Stimulated activated CD8-positive, alpha-beta memory T cell treated with anti-CD3 and anti-CD28 coated beads, Interleukin-4, amount 100 ng/mL, for 48 hours (primary cell): ENCODE measurements at places on chromosomes 11 and 22.
A peak's percentile ranks its signal among the peaks of the same experiment; 100 is the strongest.

- no peak for DNase-seq
Measured at GRCh38 chr11:119185981-119186634, 833 bp downstream of the NHERF4 start.

DNA sequence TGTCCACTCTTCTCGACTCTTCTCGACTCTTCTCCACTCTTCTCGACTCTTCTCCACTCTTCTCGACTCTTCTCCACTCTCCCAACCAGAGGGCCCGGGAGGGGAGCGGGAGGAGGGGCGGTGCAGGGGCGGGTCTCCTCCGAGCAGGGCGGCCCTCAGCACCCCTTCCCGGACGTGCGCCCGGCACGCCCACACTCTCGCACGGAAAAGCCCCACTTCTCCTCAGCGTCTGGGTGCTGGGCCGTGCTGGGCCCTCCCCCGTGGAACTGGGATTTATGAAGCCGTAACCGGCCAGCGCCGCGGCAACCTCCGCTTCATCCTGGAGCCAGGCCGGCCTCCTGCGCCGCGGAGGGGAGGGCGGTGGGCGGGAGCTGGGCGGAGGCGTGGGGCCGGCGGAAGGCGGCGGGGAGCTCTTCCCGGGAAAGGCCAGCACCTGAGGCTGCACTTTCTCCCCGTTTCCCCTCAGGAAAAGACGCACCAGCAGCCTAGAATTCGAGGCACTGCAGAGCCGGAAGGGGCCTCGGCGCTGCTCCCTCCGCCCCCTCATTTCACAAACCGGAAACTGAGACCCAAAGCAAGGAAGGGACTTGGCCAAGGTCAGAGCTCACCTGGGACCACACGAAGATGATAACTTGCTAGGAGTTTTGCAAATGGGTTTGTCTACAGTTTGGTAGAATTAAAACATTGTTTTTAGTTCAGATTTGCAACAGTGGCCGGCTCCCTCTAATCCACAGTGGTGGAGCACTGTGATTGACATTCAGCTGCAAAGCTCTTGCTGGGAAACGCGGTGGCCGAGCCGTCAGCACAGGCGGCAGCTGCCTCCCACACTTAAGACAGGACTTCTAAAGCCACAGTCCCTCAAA, 31.6 kb upstream of the JAM3 start:
- DNase-seq, result peak; percentile 72

DNA sequence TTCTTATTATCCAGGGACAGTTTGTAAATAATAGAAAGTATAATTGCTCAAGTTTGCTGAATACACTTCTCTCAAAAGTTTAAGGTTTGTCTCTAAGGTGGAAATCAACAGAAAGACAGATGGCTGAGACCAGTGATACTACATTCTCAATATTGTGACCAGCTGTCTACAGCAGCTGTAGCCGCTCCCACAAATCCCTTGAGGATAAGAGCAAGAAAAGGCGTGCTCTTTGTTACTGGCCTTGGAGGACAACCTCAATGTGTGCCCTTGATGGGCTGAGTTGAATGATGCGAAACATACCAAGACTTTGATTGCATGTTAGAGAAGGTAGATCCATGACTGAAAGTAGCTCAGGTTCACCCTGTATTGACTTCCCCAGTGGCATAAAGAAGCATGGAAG, 6.1 kb downstream of the OR6M1 start:
- no peak for DNase-seq

DNA sequence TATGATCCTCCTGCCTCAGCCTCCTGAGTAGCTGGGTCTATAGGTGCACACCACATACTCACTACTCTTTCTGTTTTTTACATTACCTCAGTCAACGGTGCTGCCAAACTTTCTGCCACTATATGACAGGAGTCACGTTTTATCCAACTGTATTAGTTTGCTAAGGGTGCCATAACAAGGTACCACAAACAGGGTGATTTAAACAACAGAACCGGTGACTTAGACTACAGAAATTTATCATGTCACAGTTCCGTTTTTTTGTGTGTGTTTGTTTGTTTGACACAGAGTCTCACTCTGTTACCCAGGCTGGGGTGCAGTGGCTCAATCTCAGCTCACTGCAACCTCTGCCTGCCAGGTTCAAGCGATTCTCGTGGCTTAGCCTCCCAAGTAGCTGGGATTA, 6.3 kb upstream of the SWAP70 start:
- DNase-seq, result no peak

DNA sequence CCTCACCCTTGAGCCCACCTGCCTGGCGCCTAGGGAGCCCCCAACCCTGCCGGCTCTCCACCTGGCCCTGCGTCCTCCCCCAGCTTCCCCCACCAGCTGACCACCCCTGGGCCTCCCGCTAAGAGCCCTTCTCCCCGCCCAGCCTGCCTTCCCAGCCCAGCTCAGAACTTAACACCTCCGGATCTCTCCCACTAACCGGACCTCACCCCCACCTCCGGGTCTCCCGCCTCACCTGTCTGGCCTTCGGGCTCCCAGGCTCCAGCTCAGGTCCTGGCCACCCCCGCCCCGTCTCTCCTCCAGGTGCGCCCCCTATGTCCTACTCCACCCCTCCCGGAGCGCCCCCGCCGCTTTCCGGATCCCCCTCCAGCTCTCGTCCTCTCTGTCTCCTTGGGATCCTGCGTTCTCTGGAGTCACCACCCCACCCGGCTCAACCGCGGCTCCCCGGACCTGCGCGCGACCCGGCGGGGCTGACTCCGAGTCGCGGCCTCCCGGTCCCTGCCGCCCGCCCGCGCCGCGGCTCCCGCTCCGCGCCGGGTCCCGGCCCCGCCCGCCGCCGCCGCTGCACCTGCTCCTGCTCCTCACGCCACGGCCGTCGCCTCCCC, at the start of gene KCNJ11:
Gene KCNJ11, minus strand, starts transcription at position 51 of the 602 bp plus-strand sequence. CDS start 568 bp downstream, outside the sequence.
- no peak for DNase-seq

GRCh38 chr11:88384669-88385005, 47.1 kb upstream of the CTSC start:
- DNase-seq, result no peak

- DNase-seq, result no peak
Measured at GRCh38 chr22:35775339-35775738, 57.7 kb downstream of the APOL5 start.

- DNase-seq, result peak; percentile 28
Measured at GRCh38 chr11:17972987-17973386, 39.9 kb downstream of the SERGEF start.

- no peak for DNase-seq
Measured at GRCh38 chr22:30885591-30885990, 83.0 kb downstream of the MORC2 start.

DNA sequence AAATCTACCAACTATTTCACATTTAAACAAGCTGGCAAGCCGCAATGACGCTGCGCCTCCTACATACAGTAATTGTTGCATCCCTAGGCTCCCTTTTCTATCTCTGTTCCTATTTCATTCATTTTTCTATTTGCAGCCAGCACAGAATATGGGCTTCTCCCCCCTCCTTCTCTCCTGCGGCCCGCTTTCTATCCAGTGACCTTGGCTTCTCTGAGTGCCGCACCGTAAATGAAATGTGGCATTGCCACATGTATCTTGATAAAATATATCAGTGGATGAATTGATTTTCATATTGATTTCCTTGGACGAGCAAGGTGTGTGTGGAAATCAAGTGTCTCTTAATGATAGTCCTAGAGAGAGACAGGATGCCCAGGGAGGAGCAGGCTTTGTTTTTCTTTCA, 70.2 kb downstream of the ZBTB16 start:
- no peak for DNase-seq

DNA sequence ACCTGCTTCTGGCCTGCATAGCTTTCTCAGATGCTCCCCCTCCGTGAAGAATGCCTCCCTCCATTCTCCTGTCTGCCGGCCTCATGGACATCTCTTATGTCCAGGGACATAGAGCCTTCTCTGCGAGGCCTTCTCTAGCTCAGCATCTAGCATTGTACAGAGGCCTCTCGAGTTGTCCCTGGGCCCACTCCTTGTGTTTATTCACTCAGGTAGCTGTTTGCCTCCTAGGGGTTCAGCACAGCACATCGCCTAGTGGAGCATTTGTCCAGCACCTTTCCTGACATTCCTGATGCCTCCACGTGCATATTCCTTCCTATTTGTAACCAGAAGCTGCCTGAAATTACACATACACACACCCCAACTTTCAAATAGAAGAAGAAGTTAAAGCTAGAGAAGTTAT, 101.3 kb downstream of the TBC1D22A start:
- peak; percentile 5 for DNase-seq
